ENCODE measurements at places on chromosomes 13 and 19.

DNA sequence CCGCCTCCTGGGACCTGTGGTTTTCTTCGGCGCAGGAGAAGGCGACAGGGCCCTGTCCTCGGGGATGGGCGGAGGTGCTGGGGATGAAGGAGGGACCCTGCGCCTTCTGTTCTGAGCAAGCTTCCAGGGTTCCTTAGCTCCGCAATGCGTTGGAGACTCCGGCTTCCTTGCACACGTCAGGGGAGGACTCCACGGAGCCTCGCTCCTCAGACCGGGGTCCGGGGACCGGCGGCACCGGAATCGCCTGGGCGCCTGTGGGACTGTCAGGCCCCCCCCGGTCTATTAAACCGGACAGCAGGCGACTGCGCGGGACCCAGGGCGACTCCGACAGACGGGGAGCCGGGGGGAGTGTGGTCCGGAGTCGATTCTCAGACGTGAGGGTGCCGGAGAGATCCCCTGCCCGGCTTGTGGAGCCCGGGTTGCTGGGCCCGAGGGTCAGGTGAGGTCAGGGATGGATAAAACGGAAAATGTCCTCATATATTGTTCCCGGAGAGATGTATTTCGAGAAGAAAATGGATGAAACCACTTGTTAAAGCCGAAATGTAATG is 227.4 kb downstream of the TEX29 start:
- DNase-seq = no peak

- no peak for DNase-seq
These were observed 668.1 kb downstream of the SLITRK5 start for GRCh38 chr13:88339271-88339741.

- DNase-seq = no peak
These were observed 694 bp downstream of the CLN5 start for GRCh38 chr13:76992548-76993001.

DNA sequence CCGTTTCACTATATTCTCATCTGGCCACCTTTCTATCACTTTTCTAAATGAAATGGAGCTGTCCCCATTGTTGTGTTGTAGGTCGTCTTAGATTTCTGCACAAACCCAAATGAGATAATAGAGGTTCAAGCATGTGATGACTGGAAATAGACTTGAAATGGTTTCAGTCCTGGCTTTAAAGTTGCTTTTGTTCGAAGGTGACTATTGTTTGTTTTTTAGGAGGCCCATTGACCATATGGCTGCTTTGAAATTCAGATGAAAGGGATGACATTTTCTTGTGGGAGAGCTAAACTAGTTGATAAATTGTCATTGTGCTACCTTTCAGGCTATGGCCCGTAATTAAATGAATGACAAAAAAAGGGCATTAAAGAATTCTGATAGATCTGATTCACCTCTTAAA is 583.7 kb downstream of the GPC6 start:
- no peak for DNase-seq

GRCh38 chr19:6476155-6476895 is 5.3 kb downstream of the DENND1C start:
- no peak for DNase-seq

- no peak for DNase-seq
These were observed 98.0 kb upstream of the SLC10A2 start for GRCh38 chr13:103164251-103164650.

- DNase-seq = no peak
These were observed 518 bp downstream of the KLF2 start for GRCh38 chr19:16325161-16325527.

DNA sequence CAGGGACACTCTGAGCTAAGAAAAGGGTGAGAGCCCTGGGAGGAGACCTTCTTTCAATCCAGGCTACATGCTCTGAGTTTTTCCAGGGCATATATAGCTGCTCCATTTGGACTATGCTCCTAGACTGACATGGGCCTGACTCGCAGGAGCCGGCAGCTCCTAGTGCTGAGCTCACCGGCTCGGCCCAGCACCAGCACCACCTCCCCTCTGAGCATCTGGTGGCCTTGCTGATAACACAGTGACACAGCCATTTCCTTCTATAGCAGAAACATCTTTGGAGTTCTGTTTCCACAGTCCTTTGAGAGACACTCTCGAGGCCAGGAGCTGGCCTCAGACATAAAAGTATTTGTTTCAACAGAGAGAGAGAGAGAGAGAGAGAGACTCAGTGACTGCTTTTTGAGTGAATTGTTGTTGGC is 184.9 kb downstream of the TM9SF2 start:
- no peak for DNase-seq

GRCh38 chr13:29361716-29362115 is 233.8 kb downstream of the SLC7A1 start:
- no peak for DNase-seq

DNA sequence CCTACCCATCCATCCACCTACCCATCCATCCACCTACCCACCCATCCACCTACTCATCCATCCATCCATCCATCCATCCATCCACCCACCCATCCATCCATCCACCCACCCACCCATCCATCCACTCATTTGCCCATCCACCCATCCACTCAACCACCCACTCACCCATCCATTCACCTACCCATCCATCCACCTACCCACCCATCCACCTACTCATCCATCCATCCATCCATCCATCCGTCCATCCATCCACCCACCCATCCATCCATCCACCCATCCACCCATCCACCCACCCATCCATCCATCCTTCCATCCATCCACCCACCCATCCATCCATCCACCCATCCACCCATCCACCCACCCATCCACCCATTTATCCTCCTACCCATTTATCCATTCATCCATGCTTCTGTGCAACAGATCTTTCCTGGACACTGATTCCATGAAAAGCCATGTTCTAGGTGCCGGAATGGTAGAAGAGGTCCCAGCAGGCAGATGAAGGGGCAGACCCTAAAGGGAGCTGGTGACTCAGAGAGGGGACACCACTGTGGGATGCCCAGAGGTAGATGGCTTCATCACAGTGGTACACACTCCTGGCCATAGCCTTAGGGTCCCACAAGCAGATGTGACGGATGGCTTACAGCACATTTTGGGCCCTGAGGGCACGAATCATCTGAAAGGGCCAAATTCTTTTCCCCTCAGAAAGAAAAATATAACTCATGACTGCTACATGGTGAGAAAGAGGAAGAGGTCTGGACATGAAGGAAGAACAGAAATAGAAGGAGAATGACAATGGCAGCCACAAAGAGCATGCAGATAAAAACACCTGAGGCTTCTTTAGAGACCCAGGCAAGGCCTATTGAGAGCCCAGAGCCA is 76.0 kb downstream of the KCTD15 start:
- DNase-seq = no peak

DNA sequence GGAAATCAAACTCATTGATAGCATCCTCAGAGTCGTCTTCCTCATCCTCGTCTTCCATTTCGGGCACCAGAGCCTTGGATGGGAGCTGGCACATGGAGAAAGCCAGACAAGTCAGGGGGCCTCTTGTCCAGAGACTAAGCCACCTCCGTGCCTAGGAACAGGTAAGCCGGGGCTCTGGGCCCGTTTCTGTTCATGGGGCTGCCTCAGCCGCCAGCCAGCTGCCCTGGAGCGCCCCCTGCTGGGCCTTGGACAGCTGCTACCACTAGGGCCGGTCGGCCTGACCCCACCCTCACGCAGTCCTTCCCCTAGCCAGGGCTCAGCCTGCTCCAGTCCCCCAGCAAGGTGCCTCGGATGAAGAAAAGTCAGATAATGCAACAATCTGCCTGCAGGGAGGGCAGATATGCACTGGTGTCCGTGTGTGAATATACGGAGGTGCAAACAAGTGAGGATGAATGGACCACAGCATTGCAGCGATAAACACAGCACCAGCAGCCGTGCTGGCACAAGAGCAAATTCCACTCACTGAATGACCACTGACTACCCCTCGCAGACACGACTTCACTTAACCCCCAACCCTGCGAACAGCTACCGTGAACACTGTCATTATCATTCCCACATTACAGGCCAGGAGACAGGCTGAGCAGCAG is 11.9 kb upstream of the PRKD2 start:
- peak; percentile 30 for DNase-seq

GRCh38 chr19:33393286-33394005 is 19.9 kb downstream of the CEBPG start:
- no peak for DNase-seq

All from NCI-H2107 (cell line).